ENCODE measurements at places on chromosomes 4 and X. TPM values are rescaled to one million over a fixed set of nuclear protein-coding genes. Genes with fewer than 3 reads are reported as not detected.

Gene MXRA5
- total RNA-seq = 2.3 TPM

Gene GPR34
- total RNA-seq = 22.7 TPM

Gene CDS1
- total RNA-seq = 0.39 TPM

Gene PCDH18
- total RNA-seq = 17.2 TPM

Gene RRH
- total RNA-seq = 0.27 TPM

Gene IQSEC2
- total RNA-seq = 17.1 TPM

Gene CENPVL1
- total RNA-seq = not detected

DNA sequence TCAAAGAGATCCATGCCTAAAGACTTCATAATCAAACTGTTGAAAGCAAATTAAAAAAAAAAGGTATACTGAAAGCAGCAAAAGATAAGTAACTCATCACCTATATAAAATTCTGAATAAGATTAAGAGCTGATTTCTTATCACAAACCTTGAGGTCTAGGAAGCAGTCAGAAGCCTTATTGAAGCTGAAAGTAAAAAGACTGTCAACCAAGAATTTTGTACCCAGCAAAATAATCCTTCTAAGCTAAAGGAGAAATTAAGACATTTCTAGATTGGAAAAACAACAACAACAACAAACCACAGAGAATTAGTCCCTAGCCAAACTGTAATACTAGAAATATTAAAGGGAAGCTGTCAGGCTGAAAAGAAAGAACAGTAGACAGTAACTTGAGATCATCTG lies 622.9 kb downstream of the PCDH7 start:
- no peaks in the 10 kb centered on the region for H3K4me1 ChIP-seq
- DNase-seq = no peak
- H3K27me3 ChIP-seq = no peaks in the 10 kb centered on the region
- no peak overlapping the region for H3K4me3 ChIP-seq
- H3K36me3 ChIP-seq = no peaks in the 10 kb centered on the region

GRCh38 chr4:101186567-101187184 lies 160.7 kb downstream of the PPP3CA start:
- H3K27me3 ChIP-seq = no peaks in the 10 kb centered on the region
- no peaks in the 10 kb centered on the region for H3K4me1 ChIP-seq
- no peak overlapping the region for H3K4me3 ChIP-seq
- H3K36me3 ChIP-seq = peaks cover 2% of the 10 kb centered on the region

- no peaks in the 10 kb centered on the region for H3K4me1 ChIP-seq
- H3K27me3 ChIP-seq = no peaks in the 10 kb centered on the region
- no peaks in the 10 kb centered on the region for H3K36me3 ChIP-seq
- DNase-seq = no peak
- no peak overlapping the region for H3K4me3 ChIP-seq
- H3K27ac ChIP-seq = no peak overlapping the region
Measured at GRCh38 chrX:24282381-24283126, 31.3 kb downstream of the SUPT20HL2 start.

GRCh38 chrX:65034668-65035445 lies 58.6 kb upstream of the ZC4H2 start:
- H3K27me3 ChIP-seq = no peaks in the 10 kb centered on the region
- peaks cover 2% of the 10 kb centered on the region for H3K4me1 ChIP-seq
- peak; percentile 93 for DNase-seq
- H3K36me3 ChIP-seq = no peaks in the 10 kb centered on the region
- no peak within 1 kb of the TSS for H3K27ac ChIP-seq

- H3K27me3 ChIP-seq = no peaks in the 10 kb centered on the region
- no peak overlapping the region for H3K4me3 ChIP-seq
- no peak overlapping the region for H3K27ac ChIP-seq
- H3K4me1 ChIP-seq = no peaks in the 10 kb centered on the region
- H3K36me3 ChIP-seq = no peaks in the 10 kb centered on the region
Measured at GRCh38 chr4:152258391-152258790, 277.5 kb downstream of the FBXW7 start.

DNA sequence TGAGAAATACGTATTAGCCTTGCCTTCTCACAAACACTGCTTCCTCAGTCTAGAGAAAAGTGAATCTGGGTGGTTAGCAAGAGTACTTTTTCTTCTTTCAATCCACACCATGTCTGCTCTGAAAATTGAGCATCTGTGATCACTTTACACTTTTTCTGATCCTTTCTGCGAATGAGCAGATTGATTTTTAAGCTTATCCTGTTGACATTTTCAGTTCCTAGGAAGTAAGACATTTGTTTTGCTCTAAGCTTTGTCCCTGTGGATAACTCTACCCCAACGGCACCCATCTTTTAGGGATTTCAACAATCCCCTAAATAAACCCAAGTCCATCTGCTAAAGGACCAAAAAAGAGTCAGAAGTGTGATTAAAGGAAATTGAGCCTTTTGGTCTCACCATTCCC lies 487.5 kb downstream of the IQCM start:
- DNase-seq = no peak
- no peaks in the 10 kb centered on the region for H3K4me1 ChIP-seq
- no peaks in the 10 kb centered on the region for H3K36me3 ChIP-seq
- no peaks in the 10 kb centered on the region for H3K27me3 ChIP-seq
- H3K4me3 ChIP-seq = no peak overlapping the region

DNA sequence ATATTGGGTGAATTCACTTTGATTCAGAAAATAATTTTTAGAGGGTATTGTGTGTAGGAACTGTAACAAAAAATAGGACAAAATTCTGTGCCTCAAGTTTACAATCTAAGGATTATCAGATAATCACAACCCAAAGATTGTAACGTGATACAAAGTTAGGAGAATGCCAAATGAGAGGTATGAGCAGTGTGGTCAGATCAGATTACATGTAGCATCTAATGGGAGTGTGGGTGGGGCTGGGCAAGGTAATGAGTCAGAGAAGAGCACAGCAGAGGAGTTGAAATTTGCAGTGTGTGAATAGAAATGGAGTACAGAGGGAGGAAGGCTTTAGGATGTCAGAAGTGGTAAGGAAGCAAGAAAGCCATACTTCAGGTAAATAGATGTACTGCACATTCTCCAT lies 103.4 kb upstream of the TEX13A start:
- no peak for DNase-seq
- no peak overlapping the region for H3K4me3 ChIP-seq
- no peaks in the 10 kb centered on the region for H3K4me1 ChIP-seq
- H3K27me3 ChIP-seq = no peaks in the 10 kb centered on the region
- no peaks in the 10 kb centered on the region for H3K36me3 ChIP-seq

DNA sequence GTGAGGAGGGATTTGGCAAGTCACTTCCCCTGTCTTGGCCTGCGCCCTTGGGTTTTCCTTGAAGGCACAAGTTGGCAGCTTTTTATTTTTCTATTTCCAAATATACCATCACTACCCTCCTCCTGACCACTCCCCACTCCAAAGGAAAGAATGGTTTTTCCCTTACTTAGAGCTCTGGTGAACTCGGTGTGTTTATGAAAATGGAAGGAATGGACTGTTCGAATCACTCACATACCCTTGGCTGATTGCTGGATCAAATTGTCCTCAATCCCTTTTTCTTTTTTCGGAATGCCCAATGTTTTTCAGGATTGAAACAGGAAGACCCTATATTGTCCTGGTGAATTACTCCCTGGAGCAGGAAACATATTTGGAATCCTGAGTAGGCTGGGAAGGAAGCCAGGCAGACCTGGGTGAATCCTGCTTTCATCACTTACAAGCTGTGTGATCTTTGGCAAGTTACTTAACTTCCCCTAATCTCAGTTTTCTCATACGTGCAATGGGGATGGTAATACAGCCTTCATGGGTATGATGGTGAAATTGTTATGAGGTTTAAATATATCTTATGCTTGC lies 70.7 kb downstream of the RTL5 start:
- H3K4me3 ChIP-seq = no peak overlapping the region
- no peak overlapping the region for H3K27ac ChIP-seq
- H3K36me3 ChIP-seq = no peaks in the 10 kb centered on the region

DNA sequence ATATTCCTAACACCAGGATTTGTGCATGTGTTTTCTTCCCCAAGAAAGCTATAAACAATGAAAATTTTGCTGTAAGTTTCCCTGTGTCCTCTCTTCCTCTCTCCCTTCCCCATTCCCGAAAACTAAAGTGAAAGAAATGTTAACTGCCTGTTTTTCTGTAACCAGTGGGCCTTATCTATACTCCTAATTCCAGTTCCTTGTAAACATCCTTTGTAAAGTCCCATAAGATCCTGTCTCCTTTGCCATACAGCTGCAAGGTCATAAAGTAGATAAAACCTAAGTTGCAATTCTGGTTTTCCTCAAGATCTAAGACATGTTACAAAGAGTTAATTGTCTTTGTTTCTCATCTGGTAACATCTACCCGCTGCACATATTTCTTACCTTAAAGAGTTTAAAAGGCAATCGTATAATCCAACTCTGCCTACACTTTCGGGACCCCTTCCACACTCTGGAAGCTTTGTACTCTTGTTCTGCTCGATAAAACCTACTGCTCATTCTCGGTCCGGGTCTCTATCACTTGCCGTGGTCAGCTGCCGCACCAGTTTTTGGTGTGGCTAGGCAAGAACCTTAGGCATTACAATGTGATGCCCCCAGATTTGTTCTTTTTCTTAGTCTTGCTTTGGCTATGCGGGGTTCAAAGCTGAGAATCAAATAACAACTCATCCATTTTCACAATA lies 20.5 kb downstream of the UGT2B7 start:
- H3K36me3 ChIP-seq = no peaks in the 10 kb centered on the region
- H3K27ac ChIP-seq = no peak overlapping the region
- H3K4me1 ChIP-seq = no peaks in the 10 kb centered on the region
- DNase-seq = no peak

GRCh38 chr4:33063241-33063640 lies 2343.1 kb downstream of the PCDH7 start:
- no peak for DNase-seq
- no peak overlapping the region for H3K27ac ChIP-seq
- no peaks in the 10 kb centered on the region for H3K36me3 ChIP-seq
- no peaks in the 10 kb centered on the region for H3K4me1 ChIP-seq
- H3K27me3 ChIP-seq = no peaks in the 10 kb centered on the region
- no peak overlapping the region for H3K4me3 ChIP-seq

GRCh38 chrX:104270916-104271512 lies 16.3 kb upstream of the ESX1 start:
- H3K27ac ChIP-seq = no peak overlapping the region
- no peaks in the 10 kb centered on the region for H3K4me1 ChIP-seq
- H3K4me3 ChIP-seq = no peak overlapping the region

- no peak for DNase-seq
- no peaks in the 10 kb centered on the region for H3K27me3 ChIP-seq
- no peak overlapping the region for H3K4me3 ChIP-seq
- H3K27ac ChIP-seq = no peak overlapping the region
Measured at GRCh38 chrX:76148041-76148665, 24.7 kb upstream of the PBDC1 start.

DNA sequence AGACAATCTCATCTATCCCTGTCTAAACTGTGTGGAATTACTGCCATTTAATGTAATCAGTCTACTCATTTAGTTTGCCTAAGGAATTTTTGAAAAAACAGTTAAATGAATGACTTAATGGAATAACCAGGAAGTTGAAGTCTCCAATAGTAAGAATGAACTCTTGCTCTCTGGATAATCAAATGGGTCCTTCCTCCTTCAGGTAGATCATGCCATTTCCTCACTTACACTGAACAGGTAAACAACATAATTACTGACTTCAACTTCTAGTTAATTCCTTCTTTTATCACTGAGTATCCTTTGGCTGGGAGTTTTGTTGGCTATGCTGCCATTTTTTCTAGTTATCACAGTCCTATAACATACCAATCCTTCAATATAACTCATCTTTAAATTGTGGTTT lies 56.0 kb downstream of the ELOVL6 start:
- H3K27ac ChIP-seq = no peak overlapping the region
- no peaks in the 10 kb centered on the region for H3K36me3 ChIP-seq
- no peak overlapping the region for H3K4me3 ChIP-seq
- no peaks in the 10 kb centered on the region for H3K4me1 ChIP-seq

- no peak overlapping the region for H3K27ac ChIP-seq
- DNase-seq = no peak
- H3K27me3 ChIP-seq = no peaks in the 10 kb centered on the region
- no peaks in the 10 kb centered on the region for H3K4me1 ChIP-seq
- no peak overlapping the region for H3K4me3 ChIP-seq
Measured at GRCh38 chr4:10081218-10081606, 35.4 kb downstream of the WDR1 start.

DNA sequence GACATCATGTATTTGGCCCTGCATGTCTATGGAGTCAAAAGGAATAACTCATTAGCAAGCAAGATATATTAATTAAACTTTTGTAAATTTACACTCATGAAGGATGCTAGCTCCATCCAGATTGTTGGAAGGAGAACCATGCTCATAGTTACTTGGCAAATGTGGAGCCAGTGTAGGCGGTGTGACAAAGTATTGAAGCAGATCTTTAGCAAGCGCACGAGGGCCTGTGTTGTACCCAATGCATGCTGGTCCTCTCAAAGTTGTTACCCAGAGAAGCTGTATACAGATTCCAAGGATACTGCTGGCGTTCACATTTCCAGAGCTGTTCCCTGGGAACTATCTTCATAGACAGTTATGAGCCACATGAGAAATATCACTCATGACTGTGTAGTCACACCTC lies 196.4 kb upstream of the MBNL3 start:
- H3K27me3 ChIP-seq = no peaks in the 10 kb centered on the region
- H3K4me3 ChIP-seq = no peak overlapping the region
- DNase-seq = no peak

DNA sequence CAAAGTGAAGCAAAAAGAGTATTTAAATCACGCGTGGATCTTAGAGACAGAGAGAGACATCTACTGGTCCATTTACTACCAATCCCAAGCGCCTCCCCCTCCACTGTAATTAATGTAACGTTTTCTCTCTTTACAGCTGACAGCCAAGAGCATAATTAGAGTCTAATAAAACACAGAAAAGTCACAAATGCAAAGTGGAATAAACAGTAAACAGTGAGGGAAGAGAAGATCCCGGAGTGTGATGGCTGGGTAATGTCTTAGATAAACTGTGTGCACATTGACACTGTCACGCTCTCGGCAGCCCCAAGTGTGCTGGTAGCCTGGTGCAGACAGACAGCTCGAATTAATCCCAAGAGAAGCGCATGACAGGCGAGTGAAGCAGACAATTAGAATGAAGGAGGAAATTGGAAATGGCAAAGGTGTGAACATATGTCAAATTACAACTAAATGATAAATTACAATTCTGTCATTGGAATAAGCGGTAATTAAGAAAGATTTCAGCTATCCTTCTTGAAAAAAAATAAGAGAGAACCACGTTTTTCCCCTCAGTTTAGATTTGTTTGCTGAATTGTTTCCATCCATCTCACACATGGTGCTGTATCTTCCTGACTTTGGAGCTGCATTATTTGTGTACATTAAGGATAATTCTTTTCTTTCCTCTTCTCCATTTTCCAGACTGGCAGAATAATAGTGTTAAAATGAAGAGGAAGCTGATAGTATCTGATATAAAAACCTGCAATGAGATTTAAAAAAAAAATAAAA lies 100.1 kb downstream of the CXXC4 start:
- H3K27me3 ChIP-seq = no peaks in the 10 kb centered on the region
- no peak overlapping the region for H3K4me3 ChIP-seq
- H3K27ac ChIP-seq = no peak overlapping the region
- DNase-seq = no peak
- no peaks in the 10 kb centered on the region for H3K36me3 ChIP-seq

DNA sequence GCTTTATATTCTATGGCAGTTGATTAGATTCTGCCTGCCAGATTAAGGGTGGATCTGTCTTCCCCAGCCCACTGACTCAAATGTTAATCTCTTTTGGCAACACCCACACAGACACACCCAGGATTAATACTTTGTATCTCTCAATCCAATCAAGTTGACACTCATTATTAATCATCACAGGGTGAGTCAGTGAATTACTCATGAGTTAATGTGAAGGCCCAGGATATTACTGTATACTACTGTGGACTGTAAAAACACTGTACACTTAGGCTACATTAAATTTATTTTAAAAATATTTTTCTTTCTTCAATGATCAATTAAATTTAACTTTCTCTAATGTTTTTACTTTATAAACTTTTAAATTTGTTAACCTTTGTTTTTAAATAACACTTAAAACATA lies 87.7 kb downstream of the NAP1L3 start:
- no peak for DNase-seq
- H3K4me1 ChIP-seq = no peaks in the 10 kb centered on the region

All from aorta (tissue), 5 donors.